Frontal cortex (tissue), 4 donors: ENCODE measurements at places on chromosomes 11 and 22. TPM values are rescaled to one million over a fixed set of nuclear protein-coding genes. Genes with fewer than 3 reads are reported as not detected.
A peak's percentile ranks its signal among the peaks of the same experiment; 100 is the strongest.

- no peak for DNase-seq
Measured at GRCh38 chr22:39739338-39740027, 154.1 kb downstream of the ENTHD1 start.

- DNase-seq, result no peak
Measured at GRCh38 chr11:71286701-71287643, 34.6 kb upstream of the SHANK2 start.

- DNase-seq, result no peak
Measured at GRCh38 chr11:6223854-6224253, 10.6 kb downstream of the FHIP1B start.

DNA sequence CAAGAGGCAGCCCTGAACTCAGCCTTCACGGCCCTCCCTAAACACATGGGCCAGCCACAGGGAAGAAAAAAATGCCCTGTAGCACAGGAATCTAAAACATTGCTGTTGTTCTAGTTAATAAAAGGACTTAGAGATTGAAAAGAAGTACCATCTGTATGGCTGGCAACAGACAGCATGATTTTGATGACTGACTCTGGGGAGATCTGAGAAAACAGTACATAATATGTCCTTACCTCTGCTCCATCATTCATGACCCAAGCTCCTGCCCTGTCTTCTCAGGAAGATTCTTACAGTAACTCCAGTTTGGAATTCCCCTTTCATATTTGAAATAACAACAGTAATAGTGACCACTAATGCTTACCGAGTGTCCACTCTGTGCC is 244.2 kb downstream of the ETS1 start:
- DNase-seq, result no peak

GRCh38 chr11:112656772-112657428 is 304.3 kb upstream of the NCAM1 start:
- no peak for DNase-seq

- DNase-seq, result peak; percentile 72
Measured at GRCh38 chr22:17742527-17742902, 31.8 kb downstream of the BID start.

DNA sequence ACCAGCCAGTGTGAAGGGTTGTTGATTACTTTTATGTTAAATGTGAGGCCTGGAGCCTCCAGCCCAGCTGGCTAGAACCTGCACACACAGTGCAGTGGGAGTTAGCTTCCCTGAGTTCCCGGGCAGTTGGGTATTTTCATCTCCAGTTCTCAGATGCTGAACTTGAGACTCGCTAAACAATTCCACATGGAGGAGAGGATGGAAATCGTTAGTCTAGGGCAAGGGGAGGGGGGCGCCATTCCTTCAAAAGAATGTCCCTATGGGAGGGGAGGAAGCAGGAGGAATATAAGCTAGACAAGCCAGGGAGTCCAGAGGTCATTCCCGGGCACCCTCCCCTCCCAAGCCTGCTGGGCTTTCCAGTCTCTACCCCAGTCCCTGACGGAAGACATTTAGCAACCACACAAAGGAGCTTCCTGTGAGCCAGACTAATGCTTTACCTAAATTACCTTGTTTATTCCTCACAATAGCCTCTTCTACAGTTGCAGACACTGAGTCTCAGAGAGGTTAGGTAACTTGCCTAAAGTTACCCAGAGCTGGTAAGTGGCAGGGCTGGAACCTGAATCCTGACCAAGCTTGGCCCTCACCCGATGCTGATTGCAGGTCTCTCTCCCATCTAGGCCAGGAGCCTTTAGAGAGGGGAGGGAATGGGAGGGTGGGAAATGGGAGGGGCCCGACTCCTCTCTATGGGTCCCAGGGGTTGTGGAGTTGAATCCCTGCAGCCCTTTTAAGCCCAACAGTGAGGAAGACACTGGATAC is 1.9 kb upstream of the TSKU start:
- DNase-seq, result no peak

DNA sequence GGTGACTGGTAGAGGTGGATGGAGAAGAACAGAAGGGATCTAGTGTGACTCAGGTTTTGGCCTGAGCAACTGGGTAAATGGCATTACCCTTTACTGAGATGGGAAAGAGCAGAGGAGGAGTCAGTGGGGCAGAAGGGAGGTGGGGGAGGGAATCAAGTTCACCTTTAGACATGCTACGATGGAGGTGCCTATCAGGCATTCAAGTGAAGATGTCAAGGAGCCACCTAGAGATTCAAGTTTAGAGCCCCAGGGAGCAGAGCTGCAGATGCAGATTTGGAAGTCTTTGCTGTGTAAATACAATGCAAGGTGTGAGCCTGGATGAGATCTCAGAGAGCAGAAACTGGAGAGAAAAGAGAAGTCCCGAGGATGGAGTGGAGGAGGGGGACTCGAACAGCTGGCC is 979 bp upstream of the MOGAT2 start:
- no peak for DNase-seq

GRCh38 chr11:65225279-65226102 is 36.3 kb upstream of the POLA2 start:
- peak; percentile 74 for DNase-seq

MMP3 gene
- total RNA-seq, result not detected

MMP27 gene
- total RNA-seq, result not detected

SCARF2 gene
- 1.6 TPM for total RNA-seq
